ENCODE measurements at places on chromosomes 5 and 9. TPM values are rescaled to one million over a fixed set of nuclear protein-coding genes. Genes with fewer than 3 reads are reported as not detected.

DNA sequence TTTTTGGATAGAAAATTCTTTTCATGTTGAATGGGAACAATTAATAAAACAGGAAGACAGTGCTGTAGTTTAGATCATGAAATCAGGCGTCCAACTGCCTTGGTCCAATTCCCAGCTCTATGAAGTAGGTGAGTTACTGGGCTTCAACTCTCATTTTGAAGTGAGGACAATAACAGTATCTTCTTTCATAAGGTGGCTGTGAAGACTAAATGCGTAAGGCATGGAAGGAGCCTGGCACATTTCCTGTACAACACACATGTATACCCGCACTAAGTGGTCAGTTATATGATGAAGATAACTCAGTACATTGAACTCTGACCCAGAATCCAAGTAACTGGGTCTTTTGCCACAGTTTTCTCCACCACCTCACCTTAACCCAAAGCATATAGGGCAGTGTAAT lies 120.6 kb downstream of the MED27 start:
- no peak for DNase-seq

DNA sequence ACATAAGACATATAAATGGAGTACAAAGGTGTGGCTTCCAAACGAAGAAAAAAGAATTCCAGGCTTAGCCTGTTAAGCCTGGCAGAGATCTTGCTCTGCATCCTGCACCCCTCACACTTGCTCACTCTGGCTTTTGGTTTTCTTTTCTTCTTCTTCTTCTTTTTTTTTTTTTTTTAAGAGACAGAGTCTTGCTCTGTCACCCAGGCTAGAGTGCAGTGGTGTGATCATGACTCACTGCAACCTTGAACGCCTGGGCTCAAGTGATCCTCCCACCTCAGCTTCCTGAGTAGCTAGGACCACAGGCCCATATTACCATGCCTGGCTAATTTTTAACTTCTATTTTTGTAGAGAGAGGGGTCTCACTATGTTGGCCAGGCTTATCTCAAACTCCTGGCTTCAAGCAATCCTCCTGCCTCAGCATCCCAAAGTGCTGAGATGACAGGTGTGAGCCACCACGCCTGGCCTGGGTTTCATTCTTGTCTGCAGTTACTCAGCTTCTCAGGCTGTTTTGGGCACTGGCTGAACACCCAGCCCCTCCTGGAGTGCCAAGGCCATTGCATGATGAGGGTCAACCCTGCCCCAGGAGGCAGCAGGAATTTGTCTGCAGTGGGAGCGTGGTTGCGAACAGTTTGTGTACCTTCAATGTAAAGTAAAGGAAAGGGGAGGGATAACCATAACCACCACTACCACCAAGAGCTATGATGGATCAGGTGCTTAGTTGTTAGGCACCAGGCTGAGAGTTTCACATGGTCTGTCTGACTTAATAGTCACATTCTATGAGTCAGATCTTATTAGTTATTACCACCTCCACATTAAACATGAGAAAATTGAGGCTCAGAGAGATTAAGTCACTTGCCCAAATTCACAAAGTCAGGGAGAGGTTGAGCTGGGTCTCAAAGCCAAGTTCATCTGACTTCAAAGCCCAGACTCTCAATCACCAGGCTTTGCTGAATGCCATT lies 219.2 kb upstream of the PANK3 start:
- no peak for DNase-seq

GRCh38 chr5:137888466-137888862 lies 793 bp upstream of the PKD2L2 start:
- no peak for DNase-seq

- no peak for DNase-seq
These were observed 43.6 kb downstream of the GNAQ start for GRCh38 chr9:77987880-77988525.

DNA sequence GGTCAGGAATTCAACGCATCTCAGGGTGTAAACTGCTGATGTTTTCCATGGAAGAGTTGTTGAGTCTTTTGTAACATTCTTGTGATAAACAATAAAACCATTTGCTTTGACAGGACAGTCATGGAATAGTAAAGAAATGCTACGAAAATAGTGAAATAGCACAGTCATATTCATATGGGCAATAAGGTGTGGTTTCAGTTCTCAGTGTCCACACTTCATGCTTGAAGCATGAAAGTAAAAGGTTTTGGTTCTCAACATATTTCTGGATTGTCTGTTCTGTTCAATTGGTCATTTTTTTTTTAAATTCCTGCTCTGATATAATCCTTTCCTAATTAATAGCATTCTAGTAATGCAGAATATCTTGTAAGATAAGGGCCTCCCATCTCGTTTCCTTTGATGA lies 467.6 kb upstream of the ZNF608 start:
- DNase-seq: no peak

DNA sequence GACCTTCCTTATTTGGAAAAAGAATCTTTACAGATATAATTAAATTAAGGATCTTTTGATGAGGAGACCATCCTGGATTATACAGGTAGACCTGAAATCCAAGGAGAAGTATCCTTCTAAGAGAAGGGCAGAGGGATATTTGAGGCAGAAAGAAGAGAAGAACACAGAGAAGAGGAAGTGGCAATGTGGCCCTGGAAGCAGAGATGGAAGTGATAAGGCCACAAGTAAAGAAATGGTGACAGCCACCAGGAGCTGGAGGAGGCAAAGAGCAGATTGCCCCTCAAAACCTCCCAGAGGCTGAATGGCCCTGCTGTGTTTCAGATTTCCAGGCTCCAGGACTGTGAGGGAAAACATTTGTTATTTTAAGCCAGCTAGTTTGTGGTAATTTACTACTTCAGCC lies 93.0 kb upstream of the ANKRD55 start:
- no peak for DNase-seq

GRCh38 chr9:121286973-121287741 lies 19.2 kb downstream of the GSN start:
- no peak for DNase-seq

BHMT2 gene
- 374 TPM for total RNA-seq

DDX4 gene
- total RNA-seq: not detected

PCDHGB1 gene
- 0.63 TPM for total RNA-seq
